AML-193 (cell line): ENCODE measurements at places on chromosomes 2 and 18.

DNA sequence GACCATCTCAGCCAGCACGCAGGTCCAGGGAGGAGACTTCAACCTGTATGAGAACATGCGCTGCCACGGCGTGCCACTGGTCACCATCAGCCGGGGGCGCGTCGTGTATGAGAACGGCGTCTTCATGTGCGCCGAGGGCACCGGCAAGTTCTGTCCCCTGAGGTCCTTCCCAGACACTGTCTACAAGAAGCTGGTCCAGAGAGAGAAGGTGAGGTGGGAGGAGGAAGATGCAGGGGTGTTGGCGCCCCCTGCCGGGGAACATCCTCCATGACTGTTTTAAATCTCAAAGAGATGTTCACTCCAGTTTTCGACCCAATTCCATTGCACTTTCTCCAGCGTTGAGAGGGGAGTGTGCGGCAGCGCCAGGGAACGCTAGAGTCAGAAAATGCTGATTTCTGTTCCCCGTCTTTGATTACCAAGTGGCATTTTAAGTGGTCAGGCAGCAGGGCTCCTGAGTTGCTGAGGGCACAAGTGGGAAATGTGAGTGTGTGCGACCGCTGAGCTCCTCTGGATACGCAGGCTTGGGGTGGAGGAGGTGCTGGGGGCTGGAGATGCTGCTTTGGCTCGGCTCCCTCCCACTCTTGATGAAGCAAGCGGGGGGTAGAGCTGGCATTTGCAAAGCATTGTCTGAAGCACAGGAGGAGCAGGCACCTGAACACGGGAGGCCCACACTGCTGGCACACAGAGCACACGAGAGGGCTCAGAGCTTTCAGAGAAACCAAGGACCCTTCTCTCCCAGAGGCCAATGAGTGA lies 27.7 kb upstream of the MAPRE3 start:
- peak; percentile 21 for DNase-seq

GRCh38 chr2:23434721-23435121 lies 49.7 kb downstream of the KLHL29 start:
- DNase-seq, result no peak

DNA sequence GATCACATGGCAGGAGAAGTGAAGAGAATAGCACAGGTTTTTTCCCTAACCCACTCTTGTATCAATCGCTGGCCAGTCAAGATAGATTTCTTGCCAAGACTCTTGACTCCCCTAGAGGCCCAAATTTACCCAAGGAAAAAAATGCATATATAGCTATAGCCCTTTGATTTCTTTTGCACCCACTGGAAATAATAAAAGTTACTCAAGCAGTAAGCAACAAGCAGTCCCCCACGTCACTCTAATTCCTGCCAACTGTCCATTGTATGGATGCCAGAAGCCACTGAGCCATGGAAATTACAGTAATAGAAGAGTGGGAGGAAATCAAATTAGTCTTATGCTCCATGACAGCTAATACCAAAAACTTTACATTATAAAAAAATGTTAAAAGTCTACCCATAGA lies 125.3 kb upstream of the SLC39A10 start:
- DNase-seq, result no peak

- no peak for DNase-seq
These were observed 129.1 kb downstream of the PIEZO2 start for GRCh38 chr18:11020161-11020853.

GRCh38 chr18:23824240-23824639 lies 135.0 kb downstream of the LAMA3 start:
- DNase-seq, result no peak

DNA sequence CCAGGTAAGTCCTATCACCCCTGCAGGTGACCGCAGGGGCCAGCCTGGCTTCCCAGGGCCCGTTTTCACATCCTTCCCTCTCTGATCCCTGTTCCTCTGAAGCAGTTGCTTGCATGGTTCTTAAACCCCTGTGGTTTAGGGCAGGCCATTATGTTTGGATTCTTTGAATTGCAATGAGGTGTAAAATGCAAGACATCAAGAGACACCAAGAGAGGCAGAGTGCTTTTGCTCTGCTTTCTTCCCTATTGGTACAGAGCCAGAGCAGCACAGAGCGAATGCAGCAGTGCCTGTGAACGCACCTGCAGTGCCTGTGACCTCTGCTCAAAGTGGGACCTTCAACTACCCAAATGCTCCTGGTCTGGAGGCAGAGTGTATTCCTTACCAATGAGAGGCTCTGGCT lies 7.6 kb downstream of the RFX8 start:
- DNase-seq, result no peak

GRCh38 chr2:6470518-6470917 lies 395.2 kb downstream of the CMPK2 start:
- DNase-seq, result no peak

GRCh38 chr2:33497221-33497650 lies 20.8 kb downstream of the RASGRP3 start:
- peak; percentile 84 for DNase-seq

GRCh38 chr2:207772081-207772843 lies 2.6 kb upstream of the FZD5 start:
- DNase-seq, result no peak

GRCh38 chr2:178579006-178579405 lies 98.7 kb downstream of the PLEKHA3 start:
- DNase-seq, result no peak
